ENCODE measurements at places on chromosomes 11 and 22. TPM values are rescaled to one million over a fixed set of nuclear protein-coding genes. Genes with fewer than 3 reads are reported as not detected.

KLHDC7B gene
- total RNA-seq: 15.1 TPM

MS4A12 gene
- not detected for total RNA-seq

- peak; percentile 49 for DNase-seq
Observed at GRCh38 chr22:30763815-30764673, 69.4 kb downstream of the OSBP2 start.

GRCh38 chr22:37259540-37260029, 15.5 kb upstream of the RAC2 start:
- no peak for DNase-seq

KCNJ11 gene
- total RNA-seq: 0.74 TPM

- no peak for DNase-seq
Observed at GRCh38 chr11:91264481-91264880, 960.1 kb upstream of the FAT3 start.

GRCh38 chr11:123122341-123122740, 60.4 kb upstream of the HSPA8 start:
- DNase-seq: no peak

DNA sequence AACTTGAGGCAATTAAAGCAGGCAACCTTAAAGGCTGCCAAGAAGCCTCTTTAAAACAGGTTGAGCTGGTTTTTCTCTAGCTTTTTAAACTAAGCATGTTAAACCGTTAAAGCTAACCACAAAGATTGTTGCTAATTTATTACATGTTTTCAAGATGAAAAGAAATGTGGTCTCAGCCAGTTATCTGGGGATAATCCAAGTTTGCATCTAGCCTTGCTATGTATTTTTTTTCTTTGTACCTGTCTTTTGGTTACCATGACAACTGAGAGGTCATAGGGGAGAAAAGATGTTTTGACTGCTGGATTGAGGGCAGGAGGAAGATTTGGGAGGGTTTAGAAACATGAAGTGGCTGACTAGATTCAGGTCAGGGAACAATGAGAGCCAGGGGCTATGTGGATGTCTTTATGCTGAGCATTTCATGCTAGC, 19.2 kb upstream of the PGM2L1 start:
- no peak for DNase-seq

DNA sequence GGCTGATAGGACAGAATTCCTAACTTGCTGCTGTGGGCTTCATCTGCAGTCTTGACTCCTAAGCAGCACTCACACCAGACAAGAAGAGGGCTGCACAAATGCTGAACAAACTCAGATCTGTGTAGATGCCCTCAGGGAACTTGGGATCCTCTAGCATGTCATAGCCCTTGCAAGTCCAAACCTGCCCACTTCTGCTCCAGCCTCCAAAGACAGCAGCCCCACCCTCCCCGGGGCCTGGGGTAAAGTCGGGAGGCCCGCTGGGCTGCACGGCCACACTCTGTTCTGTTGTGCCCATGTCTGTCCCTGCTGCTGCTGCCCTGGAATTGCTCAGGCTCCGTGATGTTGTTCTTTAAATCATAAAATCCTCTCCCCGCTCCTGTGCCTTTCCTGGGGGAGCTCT, 28.3 kb downstream of the DRD2 start:
- DNase-seq: no peak

- no peak for DNase-seq
Observed at GRCh38 chr11:73412308-73412707, 36.1 kb downstream of the RELT start.

GRCh38 chr11:9138612-9139579, 47.5 kb upstream of the SCUBE2 start:
- no peak for DNase-seq
